Naive B cell (primary cell): ENCODE measurements at places on chromosomes 7 and 10.

DNA sequence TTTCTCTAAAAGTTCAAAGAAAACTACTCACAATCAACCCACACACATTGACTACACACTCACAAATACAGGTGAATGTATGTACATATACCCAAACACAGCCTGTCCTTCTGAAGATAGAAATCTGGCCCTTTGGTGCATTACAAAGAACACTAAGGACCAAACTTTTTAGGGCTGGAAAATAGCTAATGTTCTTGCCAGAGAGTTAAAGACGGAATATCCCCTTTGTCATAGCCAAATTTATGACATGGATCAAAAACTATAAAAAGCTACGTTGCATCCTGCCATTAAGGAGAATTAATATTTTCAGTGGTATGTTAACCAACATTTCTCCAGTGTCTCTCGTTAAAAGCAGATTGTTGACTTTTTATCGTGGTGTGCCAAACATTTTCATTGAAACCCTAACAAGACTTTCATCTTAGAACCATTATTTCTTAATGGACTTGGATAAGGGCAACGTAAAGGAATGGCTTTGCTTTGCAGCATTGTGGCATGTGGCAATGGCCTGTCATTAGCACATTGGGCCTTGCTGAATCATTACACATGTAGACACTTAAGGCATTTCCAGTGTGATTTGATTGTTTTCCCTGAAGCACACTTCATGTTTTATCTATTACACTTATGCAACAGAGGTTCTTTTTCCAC, 150.9 kb upstream of the MEOX2 start:
- no peaks in the 10 kb centered on the region for H3K36me3 ChIP-seq
- DNase-seq: no peak
- no peak overlapping the region for H3K27ac ChIP-seq
- H3K4me3 ChIP-seq: no peak overlapping the region
- no peaks in the 10 kb centered on the region for H3K27me3 ChIP-seq

DNA sequence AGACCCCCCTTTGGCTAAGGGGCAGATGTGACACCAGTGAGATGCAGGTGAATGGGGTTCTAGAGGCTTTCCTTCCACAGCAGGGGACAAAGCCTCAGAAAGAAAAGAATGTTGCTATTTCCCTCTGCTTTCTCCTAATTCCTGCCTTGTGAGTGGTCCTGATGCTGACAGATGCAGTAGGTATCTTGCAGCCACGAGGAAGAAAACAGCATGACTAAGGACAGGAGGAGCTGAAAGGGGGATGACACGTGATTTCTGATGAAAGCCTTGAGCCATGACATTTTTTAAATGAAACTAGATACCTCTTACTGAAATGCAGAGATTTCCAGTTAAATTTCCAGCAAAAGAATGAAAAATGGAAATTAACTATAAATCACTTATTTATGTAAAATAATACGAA, 92.4 kb downstream of the C1GALT1 start:
- H3K27ac ChIP-seq: no peak overlapping the region
- no peak overlapping the region for H3K4me3 ChIP-seq
- peaks cover 24% of the 10 kb centered on the region for H3K4me1 ChIP-seq

DNA sequence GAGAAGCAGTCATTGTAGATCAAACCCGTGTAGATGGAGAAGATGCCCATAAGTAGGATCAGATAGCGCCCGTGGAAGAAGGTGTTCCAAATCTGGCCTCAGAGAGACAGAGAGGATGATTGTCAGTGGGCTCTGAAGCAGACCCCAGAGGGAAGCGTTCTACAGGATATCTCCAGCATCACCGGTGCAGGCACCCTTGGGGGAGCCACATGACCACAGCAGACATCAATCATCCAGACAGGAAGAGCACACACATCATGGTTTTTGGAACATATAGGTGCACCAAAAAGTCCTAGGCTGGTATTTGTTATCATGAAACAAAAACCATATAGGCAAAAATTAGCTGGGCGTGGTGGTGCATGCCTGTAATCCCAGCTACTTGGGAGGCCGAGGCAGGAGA, 44.0 kb upstream of the SVOPL start:
- no peak for DNase-seq
- no peak overlapping the region for H3K4me3 ChIP-seq
- H3K27me3 ChIP-seq: peaks cover 6% of the 10 kb centered on the region
- no peak overlapping the region for H3K27ac ChIP-seq

DNA sequence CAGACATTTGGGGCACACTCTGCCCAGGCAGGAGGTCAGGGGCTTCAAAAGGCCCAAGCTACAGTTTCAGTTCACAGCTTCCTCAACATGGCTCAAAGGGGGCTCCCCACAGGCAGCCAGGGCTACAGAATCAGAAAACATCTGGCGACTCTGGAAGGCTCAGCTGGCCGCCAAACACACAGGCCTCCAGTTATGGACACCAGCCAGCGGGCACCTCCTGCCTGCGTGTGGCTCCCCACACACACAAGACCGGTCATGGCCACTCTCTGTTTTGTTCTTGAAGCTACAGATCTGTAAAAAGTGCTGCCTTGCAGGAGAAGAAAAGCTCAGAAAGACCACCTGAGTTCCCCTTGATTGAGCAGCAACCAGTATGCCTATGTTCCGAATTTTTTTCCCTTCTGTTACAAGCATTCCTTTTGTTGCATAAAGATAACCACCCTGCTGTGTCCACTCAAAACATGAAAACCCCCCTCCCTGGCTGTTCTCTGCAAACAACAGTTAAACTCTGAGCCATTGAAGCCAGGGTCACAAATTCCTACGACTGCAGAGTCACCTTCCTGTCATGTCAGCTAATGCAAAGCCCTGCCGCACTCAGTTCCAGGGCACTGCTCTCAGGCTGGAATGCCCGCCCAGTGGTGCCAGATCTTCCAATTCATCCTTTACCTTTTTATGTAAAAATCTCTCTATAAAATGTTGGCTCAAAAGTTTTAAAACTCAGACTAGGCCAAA, 33.6 kb downstream of the VSTM4 start:
- H3K4me1 ChIP-seq: no peaks in the 10 kb centered on the region
- H3K27me3 ChIP-seq: peaks cover 18% of the 10 kb centered on the region
- H3K4me3 ChIP-seq: no peak overlapping the region
- H3K27ac ChIP-seq: no peak overlapping the region

DNA sequence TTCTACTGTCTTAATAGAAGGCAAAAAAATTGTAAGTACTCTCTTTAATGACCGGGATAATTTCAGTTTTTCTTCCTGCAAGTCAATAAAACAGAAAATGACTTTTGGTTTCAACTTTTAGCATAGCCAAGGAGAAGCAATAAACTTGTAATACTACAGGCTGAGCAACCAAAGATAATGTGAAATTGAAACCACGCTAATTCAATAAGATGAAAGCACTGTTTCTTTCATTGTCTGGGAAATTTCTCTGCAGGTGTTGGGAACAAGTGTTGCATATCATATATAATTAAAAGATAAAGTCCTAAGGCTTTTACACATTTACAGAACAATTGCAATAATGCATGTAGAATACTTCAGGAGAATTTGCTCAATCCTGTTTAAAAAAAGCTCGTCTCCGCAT, 462.3 kb downstream of the PAXIP1 start:
- H3K4me1 ChIP-seq: no peaks in the 10 kb centered on the region
- no peak for DNase-seq
- no peak overlapping the region for H3K27ac ChIP-seq

GRCh38 chr7:37921876-37922275, 1.4 kb downstream of the EPDR1 start:
- peaks cover 18% of the 10 kb centered on the region for H3K4me1 ChIP-seq
- H3K36me3 ChIP-seq: no peaks in the 10 kb centered on the region
- H3K27me3 ChIP-seq: peaks cover 50% of the 10 kb centered on the region
- H3K27ac ChIP-seq: no peak overlapping the region
- peak overlapping the region; percentile 31 for H3K4me3 ChIP-seq

- peak; percentile 47 for DNase-seq
- peaks cover 13% of the 10 kb centered on the region for H3K4me1 ChIP-seq
- peak overlapping the region; percentile 53 for H3K27ac ChIP-seq
- peaks cover 74% of the 10 kb centered on the region for H3K27me3 ChIP-seq
- H3K4me3 ChIP-seq: peak overlapping the region; percentile 36
- H3K36me3 ChIP-seq: no peaks in the 10 kb centered on the region
Measured at GRCh38 chr10:100670828-100671479, 74.4 kb upstream of the PAX2 start.

- no peak for DNase-seq
- no peak overlapping the region for H3K4me3 ChIP-seq
- no peaks in the 10 kb centered on the region for H3K4me1 ChIP-seq
- no peaks in the 10 kb centered on the region for H3K27me3 ChIP-seq
- peaks cover 5% of the 10 kb centered on the region for H3K36me3 ChIP-seq
Measured at GRCh38 chr7:138382862-138383565, 77.0 kb upstream of the TRIM24 start.

GRCh38 chr7:24974026-24974832, 5.7 kb downstream of the OSBPL3 start:
- H3K27ac ChIP-seq: no peak overlapping the region
- no peak overlapping the region for H3K4me3 ChIP-seq

- peak overlapping the region; percentile 4 for H3K4me3 ChIP-seq
- no peak for DNase-seq
- no peaks in the 10 kb centered on the region for H3K36me3 ChIP-seq
- H3K4me1 ChIP-seq: peaks cover 10% of the 10 kb centered on the region
Measured at GRCh38 chr10:5467634-5468255, 31.6 kb downstream of the CALML5 start.

GRCh38 chr7:25375805-25376600, 147.7 kb upstream of the NPVF start:
- H3K27me3 ChIP-seq: peaks cover 20% of the 10 kb centered on the region
- no peaks in the 10 kb centered on the region for H3K4me1 ChIP-seq
- no peak overlapping the region for H3K4me3 ChIP-seq
- DNase-seq: no peak

DNA sequence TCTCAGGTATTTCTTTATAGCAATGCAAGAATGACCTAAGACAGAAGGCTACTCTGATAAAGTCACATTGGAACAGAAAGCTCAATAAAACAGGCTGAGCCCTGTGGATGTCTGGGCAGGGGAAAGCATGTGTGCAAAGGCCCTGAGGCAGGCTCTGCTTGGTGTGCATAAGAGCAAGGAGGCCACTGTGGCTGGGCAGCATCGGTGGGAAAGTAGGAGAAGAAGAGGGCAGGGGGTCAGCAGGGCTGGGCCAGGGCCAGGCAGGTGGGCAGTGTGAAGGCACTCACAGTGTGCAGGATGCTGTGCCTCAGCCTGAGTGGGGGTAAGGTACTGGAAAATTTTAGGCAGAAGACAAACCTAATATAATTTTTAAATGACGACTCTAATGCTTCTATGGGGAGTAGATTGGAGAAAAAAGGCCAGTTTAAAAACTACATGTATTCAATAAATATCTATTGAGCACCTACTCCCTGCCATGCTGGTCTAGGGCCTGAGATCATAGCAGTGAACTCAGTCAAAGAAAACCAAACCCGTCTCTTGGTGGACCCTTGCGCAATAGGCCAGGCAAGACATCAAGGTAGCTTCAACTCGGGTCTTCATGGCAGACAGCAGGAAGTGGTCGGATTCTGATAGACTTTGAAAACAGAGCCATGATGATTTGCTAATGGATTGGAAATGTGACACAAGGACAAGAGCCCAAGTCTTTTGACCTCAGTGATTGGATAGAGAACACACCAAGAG, 572.3 kb downstream of the TCERG1L start:
- no peak overlapping the region for H3K27ac ChIP-seq
- H3K4me1 ChIP-seq: no peaks in the 10 kb centered on the region
- no peak overlapping the region for H3K4me3 ChIP-seq
- H3K27me3 ChIP-seq: no peaks in the 10 kb centered on the region

- H3K27me3 ChIP-seq: peaks cover 7% of the 10 kb centered on the region
- H3K36me3 ChIP-seq: no peaks in the 10 kb centered on the region
- no peak for DNase-seq
Measured at GRCh38 chr7:155930061-155930460, 117.8 kb upstream of the SHH start.

DNA sequence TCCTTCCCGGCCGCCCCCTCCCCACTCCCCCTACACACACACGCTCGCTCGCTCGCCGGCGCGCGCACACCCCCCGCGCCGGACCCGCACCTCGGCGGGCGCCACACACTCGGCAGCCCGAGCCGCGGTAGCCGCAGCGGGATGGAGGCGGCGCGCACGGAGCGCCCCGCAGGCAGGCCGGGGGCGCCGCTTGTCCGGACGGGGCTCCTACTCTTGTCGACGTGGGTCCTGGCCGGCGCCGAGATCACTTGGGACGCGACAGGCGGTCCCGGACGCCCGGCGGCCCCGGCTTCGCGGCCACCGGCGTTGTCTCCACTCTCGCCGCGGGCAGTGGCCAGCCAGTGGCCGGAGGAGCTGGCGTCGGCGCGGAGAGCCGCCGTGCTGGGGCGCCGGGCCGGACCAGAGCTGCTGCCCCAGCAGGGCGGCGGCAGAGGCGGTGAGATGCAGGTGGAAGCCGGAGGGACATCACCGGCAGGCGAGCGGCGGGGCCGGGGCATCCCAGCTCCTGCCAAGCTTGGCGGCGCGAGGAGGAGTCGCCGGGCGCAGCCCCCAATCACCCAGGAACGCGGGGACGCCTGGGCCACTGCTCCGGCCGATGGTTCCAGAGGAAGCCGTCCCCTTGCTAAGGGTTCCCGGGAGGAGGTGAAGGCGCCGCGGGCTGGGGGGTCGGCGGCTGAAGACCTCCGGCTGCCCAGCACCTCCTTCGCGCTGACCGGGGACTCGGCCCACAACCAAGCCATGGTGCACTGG, at the start of gene SORCS3:
Gene SORCS3, plus strand, starts transcription at position 104 of the 750 bp plus-strand sequence.
- H3K4me1 ChIP-seq: no peaks in the 10 kb centered on the region
- peaks cover 19% of the 10 kb centered on the region for H3K36me3 ChIP-seq
- no peak within 1 kb of the TSS for H3K4me3 ChIP-seq
- H3K27me3 ChIP-seq: peaks cover 60% of the 10 kb centered on the region

DNA sequence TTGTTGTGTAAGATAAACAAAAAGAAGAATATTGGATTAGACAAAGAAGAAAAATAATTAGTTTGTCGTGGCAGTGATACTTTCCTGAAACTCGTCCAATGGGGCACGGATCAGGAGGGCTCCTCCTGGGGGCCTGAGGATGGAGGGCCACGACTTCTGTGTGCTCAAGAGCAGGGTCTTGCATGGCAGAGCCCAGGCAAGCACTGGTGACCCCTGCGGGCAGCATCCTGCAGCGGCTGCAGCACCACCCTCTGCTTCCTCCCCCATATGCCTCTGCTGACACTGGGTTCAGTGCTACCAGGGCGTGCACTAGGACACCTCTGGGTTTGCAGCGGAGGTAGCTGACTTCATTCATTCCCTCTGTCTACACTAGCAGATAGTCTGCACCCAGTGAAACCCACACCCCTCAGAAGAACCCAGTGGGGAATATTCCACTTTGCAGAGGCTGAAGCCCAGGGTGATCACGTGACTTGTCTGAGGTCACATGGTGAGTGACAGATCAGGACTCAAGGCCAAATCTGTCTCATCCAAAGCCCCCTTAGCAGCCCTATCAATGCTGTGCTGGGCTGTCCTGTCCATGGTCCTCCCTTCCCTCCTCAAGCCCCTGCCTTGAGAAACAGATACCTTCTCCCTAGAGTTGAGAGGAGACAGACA, 375.5 kb downstream of the TCERG1L start:
- H3K27me3 ChIP-seq: no peaks in the 10 kb centered on the region
- DNase-seq: no peak
- H3K4me3 ChIP-seq: no peak overlapping the region

DNA sequence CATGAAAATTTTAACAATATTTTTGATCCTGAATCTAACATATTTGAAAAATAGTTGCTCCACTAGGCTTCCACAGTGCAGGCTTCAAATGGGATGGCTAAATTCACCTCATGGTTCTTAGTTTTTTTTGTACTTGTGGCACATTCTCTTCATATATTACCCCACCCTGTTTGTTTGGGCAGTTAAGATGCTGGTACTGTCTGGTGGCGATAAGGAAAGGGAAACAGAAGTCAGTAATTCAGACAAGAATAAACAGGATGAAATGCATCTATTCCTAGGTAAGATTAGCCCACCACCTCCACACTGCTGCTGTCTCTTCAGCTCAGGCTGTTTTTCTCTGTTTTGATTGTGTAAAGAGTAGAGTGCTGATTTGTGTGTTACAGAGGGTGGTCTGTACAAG, 44.2 kb downstream of the GLRX3 start:
- H3K27me3 ChIP-seq: no peaks in the 10 kb centered on the region
- DNase-seq: no peak
- H3K36me3 ChIP-seq: peaks cover 8% of the 10 kb centered on the region
- no peak overlapping the region for H3K4me3 ChIP-seq
- H3K4me1 ChIP-seq: peaks cover 5% of the 10 kb centered on the region
